Femur (tissue), 1 donor: ENCODE measurements at places on chromosomes 4 and X.

DNA sequence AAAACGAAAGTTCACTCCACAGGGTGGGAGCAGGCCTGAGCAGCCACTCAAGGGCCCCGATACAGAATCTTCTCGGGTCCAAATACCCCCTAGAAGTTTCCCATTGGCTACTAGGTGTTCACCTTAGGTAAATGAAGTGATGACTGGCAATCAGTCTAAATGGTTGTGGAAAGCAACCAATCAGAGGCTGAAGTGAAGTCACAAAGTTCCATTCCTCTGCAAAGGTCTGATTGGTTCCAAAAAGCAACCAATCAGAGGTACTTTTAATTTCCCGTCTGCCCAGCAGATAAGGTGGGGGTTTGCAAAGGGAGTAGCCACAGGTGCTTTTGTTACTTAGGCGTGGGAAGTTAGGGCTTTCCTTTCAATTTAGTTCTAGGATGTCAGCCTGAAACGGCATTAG lies 58.2 kb upstream of the NKAP start:
- DNase-seq, result no peak

GRCh38 chrX:37472836-37473235 lies 98.6 kb upstream of the LANCL3 start:
- no peak for DNase-seq

GRCh38 chr4:105061731-105062130 lies 84.9 kb upstream of the TET2 start:
- no peak for DNase-seq

- DNase-seq, result no peak
Observed at GRCh38 chrX:81202943-81203342, 1.0 kb downstream of the SH3BGRL start.

- DNase-seq, result no peak
Observed at GRCh38 chr4:146814750-146815149, 130.9 kb downstream of the TTC29 start.

DNA sequence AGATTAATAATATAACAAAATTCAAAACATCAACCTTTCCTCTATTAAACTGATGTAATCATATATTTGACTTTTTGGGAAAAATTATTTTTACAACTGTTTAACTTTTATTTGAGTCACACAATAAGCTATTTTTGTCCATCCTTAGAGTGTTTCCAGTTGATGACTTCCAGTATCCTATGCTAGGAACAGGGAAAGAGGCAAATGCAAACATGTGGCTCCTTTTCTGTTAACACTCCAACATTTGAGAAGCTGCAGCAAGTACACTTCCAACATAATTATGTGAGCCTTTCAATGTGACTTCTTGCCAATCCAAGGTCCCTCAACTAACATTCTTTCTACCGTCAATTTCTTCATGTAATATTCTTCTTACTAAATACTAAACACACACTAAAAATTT lies 117.7 kb downstream of the PPA2 start:
- no peak for DNase-seq

DNA sequence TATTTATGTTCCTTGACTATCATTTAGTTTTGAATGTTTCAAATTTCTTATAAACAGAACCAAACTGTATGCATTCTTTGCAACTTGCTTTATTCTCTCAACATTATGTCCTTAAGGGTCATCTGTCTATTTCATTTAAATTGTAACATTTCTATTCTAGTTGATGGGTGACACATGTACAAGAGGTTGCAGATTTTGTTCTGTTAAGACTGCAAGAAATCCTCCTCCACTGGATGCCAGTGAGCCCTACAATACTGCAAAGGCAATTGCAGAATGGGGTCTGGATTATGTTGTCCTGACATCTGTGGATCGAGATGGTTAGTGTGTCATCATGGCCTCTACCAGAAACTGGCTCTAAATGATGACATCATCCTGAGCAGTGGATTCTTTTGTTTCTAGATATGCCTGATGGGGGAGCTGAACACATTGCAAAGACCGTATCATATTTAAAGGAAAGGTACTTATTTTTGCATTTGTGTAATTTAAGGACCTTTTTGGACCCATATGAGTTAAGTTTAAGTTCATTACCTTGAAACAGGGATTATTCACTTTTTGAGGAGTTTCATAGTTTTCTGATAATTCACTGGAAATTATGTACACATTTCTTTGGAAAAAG lies 6.1 kb downstream of the LIAS start:
- no peak for DNase-seq

DNA sequence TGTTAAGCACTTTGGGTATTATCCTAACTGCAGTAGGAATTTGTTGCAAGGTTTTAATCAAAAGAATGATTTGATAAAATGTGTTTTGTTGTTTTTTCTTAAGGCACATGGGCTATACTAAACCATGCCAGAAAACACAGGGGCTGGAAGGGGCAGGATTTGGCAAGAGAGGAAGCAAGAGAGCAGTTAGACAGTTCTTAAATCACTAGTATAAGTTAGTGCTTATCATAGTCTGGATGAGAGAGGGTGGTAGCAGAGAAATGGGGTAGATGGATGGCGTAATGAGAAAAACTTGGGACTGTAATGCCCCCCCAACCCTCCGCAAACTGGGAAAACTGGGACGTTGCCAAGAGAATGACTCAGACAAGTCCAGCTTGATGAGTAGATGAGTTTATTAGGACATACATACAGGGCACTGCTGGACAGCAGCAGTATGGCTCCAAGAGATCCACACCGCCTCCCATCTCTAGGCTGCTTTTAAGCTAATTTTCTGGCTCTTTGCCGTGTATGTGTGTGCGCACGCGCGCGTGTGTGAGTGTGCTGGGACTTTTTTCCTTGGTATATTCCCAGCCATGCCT lies 151.5 kb downstream of the PDLIM5 start:
- DNase-seq, result no peak

- no peak for DNase-seq
Observed at GRCh38 chr4:52604215-52604614, 54.9 kb downstream of the USP46 start.

- DNase-seq, result peak; percentile 86
Observed at GRCh38 chr4:86033171-86033570, 326.7 kb downstream of the MAPK10 start.

DNA sequence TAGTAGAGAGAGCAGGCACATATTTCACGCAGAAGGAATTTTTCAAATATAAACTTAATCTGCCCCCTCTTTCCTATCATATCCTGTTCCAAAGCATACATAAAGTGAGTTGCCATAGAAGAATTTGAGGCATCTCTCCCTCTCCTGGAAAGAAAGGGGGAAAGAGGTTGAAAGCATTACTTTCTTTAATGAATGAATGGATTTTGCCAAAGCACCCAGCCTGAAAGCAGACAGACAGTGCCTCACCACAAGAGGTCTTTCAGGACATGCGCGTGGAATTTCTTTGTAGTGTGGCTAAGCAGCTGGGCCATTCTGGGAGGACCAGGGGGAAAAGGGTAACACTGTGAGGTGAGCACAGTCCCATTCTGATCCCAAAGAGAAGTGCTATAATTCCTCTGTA lies 651.4 kb downstream of the IQCM start:
- no peak for DNase-seq

DNA sequence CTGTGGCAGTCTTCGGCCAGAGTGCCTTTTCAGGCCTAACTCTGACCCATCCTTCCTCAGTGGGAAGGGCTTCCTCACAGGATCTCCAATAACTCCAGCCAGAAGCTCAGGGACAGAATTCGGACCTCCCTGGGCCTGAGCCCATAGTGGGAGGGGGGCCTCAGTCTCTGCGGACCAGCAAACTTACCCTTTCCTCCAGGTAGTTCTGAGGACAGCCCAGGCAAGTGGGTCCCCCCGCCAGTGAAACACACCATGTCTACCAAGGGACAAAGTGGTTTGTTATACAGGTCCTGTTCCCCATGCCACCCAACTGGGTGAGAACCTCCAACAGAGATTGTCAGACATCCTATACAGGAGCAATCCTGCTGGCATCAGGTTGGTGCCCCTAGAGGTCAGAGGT lies 350.4 kb downstream of the RAB28 start:
- no peak for DNase-seq

DNA sequence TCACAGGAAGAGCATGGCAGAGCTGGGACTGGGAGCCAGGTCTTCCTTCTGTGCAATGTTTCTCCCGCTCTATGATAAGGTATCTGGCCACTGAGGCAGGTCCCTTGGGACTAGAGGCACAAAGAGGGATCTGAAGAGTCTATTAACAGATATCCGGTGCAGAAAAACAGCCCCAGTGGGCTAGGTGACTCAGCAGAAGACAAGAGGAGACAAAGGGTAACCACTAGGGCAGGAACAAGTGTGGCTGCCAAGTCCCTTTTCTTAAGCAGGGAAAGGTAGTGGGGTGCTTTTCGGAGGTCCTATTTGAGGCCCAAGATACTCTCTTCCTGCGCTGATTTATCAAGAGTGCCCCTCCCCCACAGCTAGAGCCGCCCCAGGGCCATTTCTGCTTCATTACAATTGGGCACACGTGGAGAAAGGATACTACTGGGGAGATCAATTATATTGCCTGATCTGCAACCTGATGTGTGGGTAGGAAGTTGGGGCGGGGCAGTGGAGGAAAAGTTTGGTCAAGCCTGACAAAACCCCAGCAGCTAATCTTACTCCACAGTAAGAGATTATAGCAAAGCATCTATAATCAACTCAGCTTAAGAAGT lies at the start of gene DGAT2L6:
Gene DGAT2L6 (plus strand): TSS at position 546 of the 596 bp plus-strand sequence. CDS start 100 bp downstream, outside the sequence.
- DNase-seq, result no peak

- no peak for DNase-seq
Observed at GRCh38 chr4:95510145-95510544, 38.6 kb downstream of the UNC5C start.

GRCh38 chr4:99403380-99404184 lies 31.6 kb downstream of the ADH7 start:
- no peak for DNase-seq

DNA sequence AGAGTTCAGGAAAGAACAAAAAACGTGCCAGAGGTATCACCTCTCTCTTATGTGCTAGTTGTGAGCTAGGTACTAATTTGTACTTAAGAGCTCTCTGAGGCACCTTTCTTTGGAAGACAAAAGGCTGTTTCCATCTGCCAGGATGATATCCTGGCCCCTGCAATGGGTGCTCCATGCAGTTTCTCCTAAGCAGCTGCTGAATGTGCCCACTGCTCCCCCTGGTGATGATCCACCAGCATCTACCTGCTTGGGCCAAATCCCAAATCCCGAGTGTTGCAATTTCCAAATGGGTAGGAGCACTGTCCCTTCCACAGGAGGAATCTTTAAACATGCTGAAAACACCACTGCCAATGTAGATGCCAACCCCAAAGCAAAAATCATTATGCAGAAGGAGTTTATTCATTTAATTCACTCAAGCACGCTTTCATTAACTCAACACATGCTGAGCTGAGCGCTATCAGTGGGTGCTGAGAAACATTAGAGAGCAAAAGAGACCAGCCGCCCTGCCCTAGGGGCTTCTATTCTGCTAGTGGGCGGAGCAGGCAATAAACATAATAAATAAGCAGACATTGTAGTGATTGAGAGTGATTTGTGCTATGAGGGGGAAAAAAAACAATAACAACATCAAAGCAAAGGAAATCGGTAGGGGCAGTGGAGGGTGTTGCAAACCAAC lies 69.6 kb upstream of the C4orf50 start:
- DNase-seq, result peak; percentile 42

DNA sequence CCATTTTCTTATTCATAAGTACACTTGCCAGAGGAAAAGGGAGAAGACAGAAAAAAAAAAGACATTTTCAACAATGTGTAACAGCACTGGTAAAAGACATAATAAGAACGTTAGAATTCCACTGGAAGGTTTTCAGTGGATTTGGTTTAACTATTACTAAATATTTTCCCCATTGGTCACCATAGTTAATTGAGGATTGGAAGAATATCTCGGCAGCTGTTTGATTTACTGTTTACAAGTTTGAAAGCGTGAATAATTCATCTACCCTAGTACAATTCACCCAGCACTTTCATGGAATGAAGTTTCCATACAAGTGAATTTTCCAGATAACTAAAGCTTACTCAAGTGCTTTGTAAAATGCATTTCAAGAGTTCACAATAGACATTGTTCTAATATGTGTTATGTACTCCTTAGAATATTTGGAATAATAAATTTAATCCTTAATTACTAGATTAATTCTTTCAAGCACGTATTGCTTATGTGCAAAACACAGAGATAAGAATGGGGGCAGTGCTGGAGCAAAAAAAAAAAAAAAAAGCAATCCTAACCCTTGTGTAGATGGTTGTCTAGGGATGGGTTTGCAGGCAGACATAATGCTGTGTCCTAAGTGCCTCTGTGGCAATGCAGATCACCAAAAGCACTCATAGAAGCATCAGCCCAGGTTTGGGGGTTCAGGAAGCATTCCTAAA lies 57.1 kb downstream of the ENPEP start:
- no peak for DNase-seq

- DNase-seq, result no peak
Observed at GRCh38 chrX:17674601-17675000, 62.7 kb upstream of the SCML1 start.

DNA sequence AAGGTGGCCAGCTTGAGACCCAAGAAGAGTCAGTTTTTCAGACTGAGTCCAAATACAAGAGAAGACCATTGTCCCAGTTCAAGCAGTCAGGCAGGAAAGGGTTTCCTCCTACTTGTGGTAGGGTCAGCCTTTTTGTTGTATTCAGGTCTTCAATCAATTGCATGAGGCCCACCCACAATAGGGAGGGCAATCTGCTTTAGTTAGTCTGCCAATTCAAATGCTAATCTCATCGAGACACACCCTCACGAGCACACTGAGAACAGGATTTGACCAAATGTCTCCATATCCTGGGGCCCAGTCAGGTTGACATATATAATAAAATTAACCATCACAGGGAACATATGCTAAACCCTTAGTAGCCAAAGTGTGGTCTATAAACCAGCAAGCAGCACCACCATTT lies 75.3 kb upstream of the FRMPD3 start:
- DNase-seq, result no peak

GRCh38 chrX:120365320-120365719 lies 3.4 kb downstream of the ATP1B4 start:
- DNase-seq, result peak; percentile 62

DNA sequence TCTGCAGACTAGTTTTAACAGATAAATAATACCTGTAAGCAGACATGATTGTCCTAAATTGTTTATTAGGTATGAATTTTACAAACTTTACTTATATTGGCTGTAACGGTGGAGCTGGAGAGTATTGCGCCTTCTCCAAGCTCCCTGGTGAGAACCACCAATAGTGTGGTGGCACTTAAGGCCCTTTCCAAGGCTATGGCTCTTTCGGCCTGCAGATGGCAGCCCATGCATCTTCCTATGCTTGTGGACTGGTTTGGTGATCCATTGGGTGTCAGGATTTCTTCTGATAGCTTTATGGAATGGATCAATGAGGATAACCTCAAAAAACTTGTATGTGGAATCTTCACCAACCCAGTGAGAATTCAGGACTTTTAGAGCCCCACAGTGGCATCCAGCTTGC lies 7.8 kb downstream of the LARP1B start:
- no peak for DNase-seq

GRCh38 chr4:121582296-121582695 lies 114.5 kb downstream of the ANXA5 start:
- no peak for DNase-seq
